Renal pelvis (tissue), 12 donors: ENCODE measurements at places on chromosomes 16 and 17.

DNA sequence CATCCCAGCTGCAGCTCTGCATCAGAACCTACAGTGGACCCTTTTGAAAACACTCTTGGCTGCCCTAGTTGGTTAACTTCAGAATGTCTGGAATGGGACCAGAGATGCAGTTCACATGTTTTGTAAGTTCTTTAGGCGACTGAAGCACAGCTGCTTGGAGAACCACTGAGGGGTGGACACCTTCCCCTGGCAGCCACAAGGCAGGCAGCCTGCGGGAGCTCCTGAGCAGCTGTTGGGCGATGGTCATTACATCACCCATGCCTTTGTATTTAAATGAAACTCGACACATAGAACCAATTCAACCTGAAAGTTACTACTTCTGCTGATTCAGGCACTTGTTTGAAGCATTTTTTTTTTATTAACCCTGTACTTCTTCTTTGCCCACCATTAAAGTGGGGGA lies 151.5 kb downstream of the LGALS9B start:
- DNase-seq = no peak

DNA sequence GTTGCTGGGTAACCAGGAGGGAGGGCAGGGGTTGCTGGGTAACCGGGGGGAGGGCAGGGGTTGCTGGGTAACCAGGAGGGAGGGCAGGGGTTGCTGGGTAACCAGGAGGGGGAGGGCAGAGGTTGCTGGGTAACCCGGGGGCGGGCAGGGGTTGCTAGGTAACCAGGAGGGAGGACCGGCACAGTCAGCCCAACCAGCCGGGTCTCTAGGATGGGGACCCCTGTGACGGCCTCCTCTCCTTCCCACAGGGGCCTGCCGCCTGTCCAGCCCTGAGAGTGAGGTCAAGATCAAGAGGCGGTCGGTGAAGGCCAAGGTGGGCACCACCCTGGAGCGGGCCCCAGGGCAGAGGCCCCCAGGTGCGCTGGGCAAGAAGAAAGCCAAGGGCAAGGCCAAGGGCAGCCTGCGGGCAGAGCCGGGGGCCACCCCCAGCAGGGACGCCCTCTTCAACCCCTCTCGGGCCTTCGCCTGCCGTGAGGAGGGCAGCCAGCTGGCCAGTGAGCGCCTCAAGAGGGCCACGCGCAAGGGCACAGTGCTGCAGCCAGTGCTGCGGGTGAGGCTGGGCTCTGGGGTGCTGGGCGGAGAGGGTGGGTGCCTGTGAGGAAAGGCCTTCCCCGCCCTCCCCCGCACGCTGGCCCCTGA lies 54.6 kb downstream of the ACTG1 start:
- no peak for DNase-seq

DNA sequence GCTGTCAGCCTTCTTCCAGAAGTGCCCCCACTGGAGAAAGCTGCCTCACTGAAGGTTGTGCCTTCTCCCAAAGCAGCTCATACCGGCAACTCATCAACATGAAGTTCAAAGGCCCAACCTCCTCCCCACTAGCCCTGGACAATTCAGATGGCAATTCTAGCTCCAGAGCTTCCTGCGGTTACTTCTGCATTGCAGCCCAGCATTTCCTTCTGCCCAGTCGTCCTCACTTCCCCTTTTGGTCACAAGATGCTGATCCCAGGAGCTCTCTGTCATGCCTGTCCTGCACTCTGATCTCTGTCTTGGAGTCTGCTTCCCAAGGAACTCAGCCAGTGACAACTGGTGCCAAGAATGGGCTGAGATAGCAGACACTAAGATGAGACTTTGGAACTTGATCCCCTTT lies 178.2 kb upstream of the SOX9 start:
- no peak for DNase-seq

DNA sequence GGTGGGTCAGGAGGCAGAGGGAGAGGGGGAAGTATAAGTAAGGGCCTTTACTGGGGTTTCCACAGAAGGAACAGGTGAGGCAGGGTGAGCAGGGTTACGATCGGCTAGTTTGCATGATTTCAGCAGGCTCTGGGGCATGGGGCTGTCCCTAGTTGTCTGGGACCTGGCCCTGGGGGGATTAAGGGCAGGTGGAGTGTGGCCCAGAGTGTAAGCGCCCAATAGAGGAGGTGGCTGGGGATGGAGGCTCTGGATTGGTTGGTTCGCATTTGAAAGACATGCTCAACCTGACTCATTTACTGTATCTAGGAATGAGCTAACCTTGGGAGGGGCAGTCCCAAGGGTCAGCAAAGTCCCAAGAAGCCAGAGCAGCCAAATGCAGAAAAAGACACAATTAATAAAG lies 230.3 kb downstream of the MAP2K4 start:
- no peak for DNase-seq

- no peak for DNase-seq
Measured at GRCh38 chr16:75922250-75922649, 196.0 kb upstream of the CPHXL start.

GRCh38 chr16:89717688-89718505 lies 2.8 kb downstream of the VPS9D1 start:
- DNase-seq = no peak

GRCh38 chr17:73268582-73269328 lies 7.1 kb upstream of the CPSF4L start:
- no peak for DNase-seq

DNA sequence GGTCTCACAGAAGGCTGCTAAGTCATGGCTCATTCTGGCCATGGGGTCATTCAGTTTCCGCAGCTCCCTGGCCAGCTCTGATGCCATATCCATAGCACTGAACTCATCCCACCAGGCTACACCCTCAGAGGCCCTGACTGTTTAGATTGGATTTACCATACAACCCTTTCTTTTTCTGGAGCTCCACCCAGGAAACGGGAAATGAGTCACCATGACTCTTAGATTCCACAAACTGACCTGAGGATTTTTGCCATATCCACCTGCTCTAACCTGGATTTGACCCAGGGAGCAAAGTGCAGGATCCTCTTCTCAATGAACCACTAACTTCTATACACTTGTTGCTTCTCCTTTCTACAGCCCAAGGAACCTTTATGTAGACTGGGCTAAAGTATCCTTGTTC lies 20.3 kb upstream of the CALB2 start:
- no peak for DNase-seq

DNA sequence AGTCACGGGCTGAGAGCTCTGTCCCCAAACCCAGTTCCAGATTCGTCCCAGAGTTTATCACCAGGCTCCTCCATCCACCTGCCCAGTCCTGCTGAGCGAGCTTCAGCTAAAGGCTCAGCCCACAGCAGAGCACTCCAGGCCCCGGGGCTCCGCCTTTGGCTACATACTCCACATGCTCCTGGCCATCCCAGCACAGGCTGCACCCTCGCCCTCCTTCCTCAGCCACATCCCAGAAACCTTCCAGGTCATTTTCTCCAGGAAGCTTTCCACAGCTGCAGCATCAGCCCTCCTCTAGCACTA lies 4.7 kb upstream of the CD2BP2 start:
- no peak for DNase-seq
